ENCODE measurements at places on chromosomes 1 and 21.

DNA sequence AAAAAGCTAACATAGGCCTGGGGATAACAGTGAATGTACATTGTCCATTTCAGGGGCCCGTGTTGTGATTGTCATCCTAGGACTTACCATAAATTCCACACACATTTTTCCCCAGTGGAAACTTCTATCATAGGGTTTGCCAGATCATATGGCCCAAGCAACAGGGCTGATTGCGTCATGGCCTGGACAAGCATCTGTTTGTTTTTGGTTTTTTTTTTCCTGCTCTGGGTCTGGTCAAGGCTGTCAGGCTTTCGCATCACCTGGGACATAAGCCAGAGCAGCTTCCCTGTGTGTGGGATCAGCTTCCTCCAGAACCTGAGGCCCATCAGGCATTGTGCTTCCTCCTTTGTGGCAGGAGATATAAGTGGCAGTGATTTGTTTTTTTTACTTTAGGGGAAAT lies 598.5 kb upstream of the USP24 start:
- DNase-seq: peak; percentile 73

DNA sequence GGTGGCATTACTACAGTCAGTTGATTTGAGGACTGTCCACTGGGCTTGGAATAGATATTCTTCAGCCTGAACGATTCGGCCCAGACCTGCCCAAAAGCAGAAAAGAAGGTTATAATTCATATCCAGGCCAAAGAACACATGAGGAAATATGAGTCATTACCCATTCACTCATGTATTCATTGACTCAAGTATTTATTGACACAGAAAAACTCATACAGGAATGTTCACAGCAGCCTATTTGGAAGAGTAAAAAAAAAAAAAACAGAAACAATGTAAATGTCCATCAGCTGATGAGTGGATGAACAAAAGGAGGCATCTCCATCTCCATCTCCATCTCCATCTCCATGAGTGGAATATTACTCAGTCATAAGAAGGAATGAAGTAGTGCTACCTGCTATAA lies 15.9 kb downstream of the ZMYND12 start:
- peak; percentile 52 for DNase-seq

DNA sequence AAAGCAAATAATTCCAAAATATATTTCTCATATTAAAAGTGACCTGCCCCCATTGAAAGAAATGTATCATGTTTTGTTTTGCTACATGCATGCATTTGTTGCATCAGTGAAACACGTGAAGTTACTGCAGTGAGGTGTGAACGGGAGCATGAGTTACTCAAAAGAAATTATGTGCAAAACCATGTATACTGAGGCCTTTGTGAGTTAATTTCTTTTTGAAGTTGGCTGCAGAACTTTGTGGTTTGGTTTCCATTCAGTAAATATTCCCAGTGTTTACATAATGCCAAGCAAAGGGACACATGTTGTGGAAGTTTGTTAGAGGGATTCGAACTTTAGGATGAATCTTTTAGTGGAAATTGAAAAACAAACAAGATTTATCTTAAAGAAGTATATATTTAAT lies 619.4 kb upstream of the ADAMTS5 start:
- DNase-seq: no peak

- DNase-seq: no peak
Measured at GRCh38 chr1:198977909-198978308, 339.1 kb downstream of the PTPRC start.

GRCh38 chr21:31252091-31252490 lies 92.0 kb downstream of the TIAM1 start:
- DNase-seq: no peak

GRCh38 chr1:246730839-246731238 lies 6.6 kb downstream of the SCCPDH start:
- DNase-seq: no peak

GRCh38 chr1:31685795-31686194 lies 18.0 kb downstream of the COL16A1 start:
- DNase-seq: no peak

- DNase-seq: no peak
Measured at GRCh38 chr1:24275510-24275909, 43.6 kb upstream of the GRHL3 start.

DNA sequence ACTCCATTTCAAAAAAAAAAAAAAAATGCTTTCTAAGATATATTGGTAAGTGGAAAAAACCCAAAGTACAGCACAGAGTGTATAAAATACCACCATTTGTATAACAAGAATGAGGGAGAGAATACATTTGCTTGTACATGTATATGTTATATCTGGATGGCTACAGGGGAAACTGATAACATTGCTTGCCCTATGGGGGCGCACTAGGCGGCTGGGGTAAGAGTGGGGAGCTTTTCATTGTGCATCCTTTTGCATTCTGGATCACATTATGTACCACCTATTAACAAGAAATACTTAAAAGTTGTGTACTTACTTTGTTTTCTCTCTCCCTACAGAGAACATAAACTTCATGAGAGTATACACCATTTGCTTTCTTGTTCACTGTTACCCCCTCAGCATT lies 28.6 kb upstream of the OPRD1 start:
- DNase-seq: no peak

DNA sequence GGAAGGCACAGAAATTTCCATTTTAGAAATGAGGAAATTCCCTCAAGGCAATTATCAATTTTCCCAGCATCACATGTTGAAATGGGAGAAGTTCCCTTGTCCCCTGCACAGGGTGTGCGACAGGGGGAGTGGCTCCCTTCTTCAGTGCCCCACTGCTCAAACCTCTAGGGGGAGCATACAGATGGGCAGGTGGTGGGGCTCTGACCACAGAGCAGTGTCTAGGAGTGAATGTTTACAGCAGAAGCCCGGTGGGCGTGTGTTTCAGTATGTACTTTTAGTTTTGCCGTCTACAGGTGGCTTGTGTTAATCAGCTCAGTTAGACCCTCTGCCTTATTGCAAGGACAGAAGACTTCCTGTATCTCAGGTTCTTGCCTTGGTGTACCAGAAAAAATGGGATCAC lies 493.7 kb upstream of the PLXNA2 start:
- no peak for DNase-seq

- DNase-seq: no peak
Measured at GRCh38 chr1:173893611-173894010, 23.5 kb downstream of the SERPINC1 start.

GRCh38 chr1:229035748-229036082 lies 235.2 kb upstream of the RAB4A start:
- no peak for DNase-seq

- DNase-seq: no peak
Measured at GRCh38 chr21:46551636-46552241, 53.1 kb downstream of the S100B start.

GRCh38 chr21:16460936-16461335 lies 731.2 kb downstream of the USP25 start:
- DNase-seq: no peak

DNA sequence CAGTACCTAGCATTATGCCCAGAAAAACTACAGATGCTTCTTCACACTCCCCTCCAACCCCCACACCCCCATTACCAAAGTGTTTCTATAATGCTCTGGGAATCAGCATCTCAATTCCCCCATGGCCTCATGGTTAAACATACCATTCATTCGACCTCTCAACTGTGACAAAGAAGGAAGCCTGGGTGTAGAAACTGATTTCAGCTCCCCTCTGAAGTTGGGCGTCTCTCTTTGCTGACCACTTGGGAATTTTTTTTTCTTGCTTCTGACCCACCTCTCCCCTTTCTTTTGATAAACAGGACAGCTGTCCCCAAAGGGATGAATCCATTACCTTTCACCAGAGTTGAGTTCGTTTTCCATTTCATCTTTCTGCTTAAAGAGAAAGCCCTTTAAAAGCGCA lies 116.4 kb upstream of the HOOK1 start:
- DNase-seq: no peak

GRCh38 chr21:33109574-33110339 lies 39.8 kb downstream of the OLIG1 start:
- DNase-seq: no peak

- DNase-seq: no peak
Measured at GRCh38 chr1:223133306-223133823, 9.7 kb downstream of the TLR5 start.

- no peak for DNase-seq
Measured at GRCh38 chr1:89959719-89960118, 35.2 kb upstream of the ZNF326 start.

- DNase-seq: no peak
Measured at GRCh38 chr1:211598514-211598913, 19.6 kb upstream of the SLC30A1 start.

DNA sequence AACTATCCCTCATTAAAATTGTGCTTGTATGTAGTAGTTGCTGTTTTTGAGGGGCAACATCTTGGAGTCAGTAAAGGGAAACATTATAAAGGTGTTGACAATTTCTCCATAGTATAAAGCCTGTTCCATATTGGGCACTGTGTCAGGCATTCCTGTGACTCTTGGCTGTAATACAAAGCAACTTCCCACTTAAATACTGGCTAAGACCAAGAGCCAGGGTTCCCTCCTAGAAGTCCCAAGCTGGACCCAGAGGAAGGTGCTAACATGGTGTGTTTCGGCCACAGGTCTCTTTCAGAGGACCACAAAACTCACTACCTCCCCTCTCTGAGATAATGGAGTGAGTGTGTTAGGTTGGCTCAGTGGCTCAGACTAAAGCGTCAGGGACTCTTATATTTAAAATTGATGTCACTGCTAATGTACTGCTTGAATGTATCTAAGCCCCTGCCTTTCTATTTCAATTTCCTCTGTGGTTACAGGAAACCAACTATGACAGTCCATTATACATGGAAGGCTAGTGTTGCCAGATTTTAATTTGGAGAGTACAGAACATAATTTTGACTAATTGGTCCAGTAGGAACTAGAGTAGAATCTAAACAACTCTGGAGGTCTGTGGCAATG lies 74.7 kb upstream of the RGL1 start:
- no peak for DNase-seq

All from AG09309 (cell line).